Lung (tissue), 17 donors: ENCODE measurements at places on chromosomes 6 and 20.

- peak; percentile 39 for DNase-seq
Observed at GRCh38 chr20:24027229-24027628, 38.6 kb upstream of the GGTLC1 start.

- no peak for DNase-seq
Observed at GRCh38 chr6:53768636-53769035, 26.2 kb upstream of the LRRC1 start.

DNA sequence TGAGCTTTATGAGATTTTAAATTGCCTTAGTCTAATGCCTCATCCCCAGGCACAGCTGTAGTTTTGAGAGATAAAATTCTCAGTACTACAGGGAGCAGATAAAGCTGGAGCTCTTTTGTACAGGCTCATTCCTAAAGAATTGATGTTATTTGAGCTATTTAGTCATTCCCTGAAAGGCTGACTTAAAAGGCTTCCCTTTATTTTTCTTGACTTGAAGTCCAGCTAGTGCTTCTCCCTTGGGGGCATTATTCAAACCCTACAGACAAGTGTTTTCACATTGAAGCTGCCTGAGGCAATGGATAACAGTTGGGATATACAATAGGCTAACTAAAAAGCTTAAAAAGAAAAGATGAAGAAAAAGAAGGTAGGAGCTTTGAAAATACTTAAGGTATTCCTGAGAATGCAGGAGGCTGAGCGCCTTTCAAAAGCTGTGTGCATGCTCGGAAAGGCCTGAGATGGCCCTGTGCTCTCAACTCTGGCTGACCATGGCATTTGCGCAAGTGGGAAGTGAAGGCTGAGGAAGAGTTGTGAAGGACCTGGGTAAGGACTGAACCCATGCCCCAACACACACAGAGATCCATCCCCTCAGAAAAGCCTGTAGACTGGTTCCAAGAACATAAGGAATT is 315.1 kb downstream of the SMOC2 start:
- DNase-seq, result no peak

DNA sequence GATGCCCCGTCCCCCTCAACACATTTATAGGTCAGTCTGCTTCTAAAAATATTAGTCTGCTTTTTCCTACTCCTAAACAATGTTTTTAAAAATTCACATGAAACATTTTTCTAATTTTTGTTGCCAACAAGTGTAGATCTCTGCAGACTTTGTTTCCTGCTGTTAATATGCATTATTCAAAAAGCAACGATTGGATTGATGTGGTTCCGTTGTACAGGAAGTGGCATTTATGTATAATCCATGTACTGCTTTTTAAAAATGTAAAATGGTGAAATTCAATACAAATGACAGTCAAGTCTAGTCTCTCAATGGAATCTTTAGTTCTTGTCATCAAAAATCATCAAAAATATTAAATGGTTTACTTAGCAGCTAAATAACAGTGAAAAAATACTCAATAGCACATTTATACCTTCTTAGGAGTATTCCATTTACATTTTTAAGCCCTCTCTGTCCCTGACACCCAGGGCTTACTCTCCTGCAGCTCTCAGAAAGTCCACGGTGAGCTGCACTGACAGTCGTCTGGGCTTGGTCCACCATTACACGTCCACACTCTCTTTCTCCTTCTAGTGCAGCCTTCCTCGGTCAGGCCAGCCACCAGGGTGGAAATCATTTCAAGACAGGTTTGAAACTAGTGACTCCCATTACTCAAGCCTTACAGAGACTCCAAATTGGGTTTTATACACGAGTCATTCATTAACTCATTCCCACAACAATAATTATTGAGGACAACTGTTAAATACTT is 211.5 kb downstream of the TMEM200A start:
- DNase-seq, result no peak

- no peak for DNase-seq
Observed at GRCh38 chr6:163751032-163751525, 336.6 kb downstream of the QKI start.

- DNase-seq, result no peak
Observed at GRCh38 chr6:106470811-106471210, 110.3 kb downstream of the CRYBG1 start.

GRCh38 chr6:159654483-159655098 is 38.5 kb downstream of the SOD2 start:
- DNase-seq, result no peak

DNA sequence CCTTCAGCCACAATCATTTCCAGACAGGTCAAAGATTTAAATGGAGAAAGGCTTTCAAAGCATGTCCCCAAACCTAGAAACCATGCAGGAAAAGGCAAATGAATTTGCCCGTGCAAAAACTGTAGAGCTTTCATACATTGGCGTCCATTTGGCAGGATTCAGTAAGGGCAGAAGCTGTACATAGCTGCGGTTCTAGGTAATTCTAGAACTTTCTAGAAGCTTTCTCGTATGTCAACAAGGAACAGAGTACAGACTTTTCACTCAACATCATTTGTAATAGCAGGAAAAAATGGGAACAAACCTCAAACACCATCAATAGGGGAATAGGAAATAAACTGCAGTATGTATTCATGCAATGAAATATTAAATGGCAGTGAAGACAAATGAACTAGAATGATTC is 11.1 kb upstream of the MAPK13 start:
- no peak for DNase-seq

DNA sequence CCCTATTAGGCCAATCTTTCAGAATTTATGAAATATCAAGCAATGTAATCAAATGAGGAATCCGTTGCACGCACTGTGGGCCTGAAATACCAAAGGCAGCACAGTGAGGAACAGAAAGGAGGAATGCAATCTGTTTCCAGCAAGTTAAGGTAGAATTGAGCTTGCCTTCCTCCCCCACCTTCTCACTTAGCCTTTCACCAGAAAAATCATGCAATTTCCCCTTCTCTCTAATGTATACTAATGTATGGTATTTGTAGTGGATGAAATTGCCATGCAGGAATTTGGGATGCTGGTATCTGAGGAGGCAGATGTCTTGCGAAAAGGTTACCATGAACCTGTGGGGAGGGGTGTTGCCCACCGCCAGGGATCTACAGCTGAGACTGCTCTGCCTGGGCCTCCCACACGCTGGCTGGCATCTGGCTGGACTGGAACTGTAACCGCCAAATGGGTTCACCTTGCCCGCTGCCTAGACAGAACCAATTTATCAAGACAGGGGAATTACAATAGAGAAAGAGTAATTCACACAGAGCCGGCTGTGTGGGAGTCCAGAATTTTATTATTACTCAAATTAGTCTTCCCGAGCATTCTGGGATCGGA is 222.4 kb upstream of the MYLIP start:
- no peak for DNase-seq

DNA sequence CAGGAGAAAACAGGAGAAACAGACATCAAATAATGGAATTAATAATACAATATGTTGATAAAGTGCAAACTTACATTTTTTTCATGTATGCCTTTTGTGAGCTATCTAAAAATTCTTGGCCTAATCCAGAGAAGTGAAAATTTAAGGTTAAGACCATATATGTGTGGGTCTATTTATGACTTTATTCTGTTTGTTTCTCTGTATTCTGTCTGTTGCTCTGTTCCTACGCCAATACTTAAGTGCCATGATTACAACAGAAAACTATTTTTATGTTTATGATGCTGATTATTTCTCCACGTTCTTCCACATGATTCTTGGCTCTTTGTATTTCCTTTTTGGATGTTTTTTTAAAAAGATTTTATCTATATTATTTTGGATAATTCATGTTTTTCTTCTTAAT is 109.6 kb upstream of the MAP3K4 start:
- DNase-seq, result no peak

DNA sequence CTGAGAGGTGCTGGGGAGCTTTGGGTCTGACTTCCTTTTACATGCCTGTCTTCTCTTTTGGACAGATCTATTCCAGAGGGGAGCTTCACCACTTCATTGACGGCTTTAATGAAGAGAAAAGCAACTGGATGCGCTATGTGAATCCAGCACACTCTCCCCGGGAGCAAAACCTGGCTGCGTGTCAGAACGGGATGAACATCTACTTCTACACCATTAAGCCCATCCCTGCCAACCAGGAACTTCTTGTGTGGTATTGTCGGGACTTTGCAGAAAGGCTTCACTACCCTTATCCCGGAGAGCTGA is 13.1 kb downstream of the PRDM1 start:
- DNase-seq, result no peak

GRCh38 chr6:90460051-90460450 is 126.8 kb downstream of the MAP3K7 start:
- DNase-seq, result no peak

DNA sequence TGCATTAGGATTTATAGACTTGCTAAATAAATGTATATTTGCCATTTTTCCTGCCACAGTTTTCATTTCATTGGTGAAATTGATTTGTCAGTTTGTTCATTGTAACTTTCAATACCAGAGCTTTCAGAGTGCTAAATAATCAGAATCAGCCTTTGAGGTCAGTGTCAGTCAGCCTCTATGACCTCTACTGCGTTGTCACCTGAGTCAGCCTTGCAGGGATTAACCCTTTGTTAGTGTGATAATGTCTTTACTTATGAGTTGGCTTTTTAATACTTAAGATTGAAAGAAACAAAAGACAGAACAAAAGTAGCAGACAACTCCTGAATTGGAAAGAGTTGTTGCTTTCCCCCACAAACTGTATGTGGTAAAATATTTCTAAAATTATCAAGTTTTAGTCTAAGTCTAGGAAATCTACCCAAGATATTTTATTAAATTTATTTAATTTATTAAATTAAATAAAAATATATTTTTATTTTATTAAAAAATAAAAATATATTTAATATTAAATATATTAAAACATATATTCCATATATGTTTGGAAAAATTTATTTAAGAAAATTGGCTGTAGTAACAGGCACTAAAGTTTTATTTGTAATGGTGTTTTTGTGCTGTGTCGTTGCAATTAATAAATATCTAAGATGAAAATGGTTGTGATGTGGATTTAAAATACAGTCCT is 125.2 kb downstream of the AFG1L start:
- DNase-seq, result no peak

GRCh38 chr6:64926051-64926450 is 781.0 kb downstream of the EYS start:
- no peak for DNase-seq
